ENCODE measurements at places on chromosomes 7 and 10.

DNA sequence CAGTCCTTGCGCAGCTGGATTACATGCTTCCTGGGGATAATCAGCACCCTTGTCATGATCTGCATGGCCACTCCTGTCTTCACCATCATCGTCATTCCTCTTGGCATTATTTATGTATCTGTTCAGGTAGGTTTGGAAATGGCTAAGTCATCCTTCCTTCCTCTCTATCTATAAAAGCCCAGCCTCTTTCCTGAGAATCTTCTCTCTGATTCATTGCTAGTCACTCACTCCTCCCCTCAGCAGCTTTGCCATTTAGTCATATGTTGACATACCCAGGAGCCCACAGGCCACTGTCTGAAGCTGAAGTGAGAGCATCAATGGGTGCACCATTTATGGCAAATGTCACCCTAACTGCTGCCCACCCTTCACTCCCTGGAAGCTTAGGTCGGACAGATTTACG lies 52.0 kb downstream of the ABCC2 start:
- no peak for DNase-seq

GRCh38 chr7:138816650-138817049 lies 18.7 kb upstream of the ATP6V0A4 start:
- DNase-seq = no peak

- no peak for DNase-seq
Measured at GRCh38 chr10:6002809-6003510, 25.6 kb upstream of the IL15RA start.

DNA sequence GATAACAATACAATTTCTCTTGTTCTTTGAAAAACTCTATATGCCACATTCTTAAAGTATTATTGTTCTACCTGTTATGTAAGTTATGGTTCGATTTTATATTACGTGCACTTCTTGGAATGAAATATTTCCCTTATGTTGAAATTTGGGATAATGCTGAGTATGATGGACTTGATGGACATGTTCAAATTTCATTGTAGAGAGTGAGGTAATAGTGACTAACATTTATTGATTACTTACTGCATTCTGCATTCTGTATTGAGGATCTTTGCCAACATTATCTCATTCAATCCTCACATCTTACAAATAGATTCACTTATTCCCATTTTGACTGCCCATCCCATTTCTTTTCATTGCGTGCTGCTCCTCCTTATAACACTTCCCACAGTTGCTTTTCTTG lies 119.7 kb upstream of the GLCCI1 start:
- DNase-seq = no peak

- DNase-seq = no peak
Measured at GRCh38 chr7:144037414-144038035, 11.2 kb upstream of the OR2A5 start.

- no peak for DNase-seq
Measured at GRCh38 chr10:71842422-71842821, 8.6 kb downstream of the PSAP start.

DNA sequence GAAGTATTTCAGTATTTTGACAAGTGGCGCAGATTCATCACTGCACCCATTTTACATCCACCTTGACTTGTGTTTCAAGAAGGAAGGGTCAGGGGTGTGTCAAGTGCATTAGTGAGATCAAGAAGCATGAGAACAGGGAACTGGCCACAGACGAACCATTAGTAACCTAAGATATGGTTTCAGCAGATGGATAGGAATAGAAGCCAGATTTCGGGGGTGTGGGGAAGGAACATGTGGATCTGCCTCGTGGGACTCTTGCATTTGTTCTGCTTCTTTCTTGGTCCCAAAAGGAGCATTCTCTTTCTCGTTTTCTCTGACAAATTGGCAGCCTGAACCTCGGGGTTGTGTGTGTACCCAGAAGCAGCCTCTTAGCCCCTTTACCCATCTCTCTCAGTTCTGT lies 9.6 kb downstream of the DENND2A start:
- no peak for DNase-seq

All from SHP77 treated with DMSO at 0.1 percent for 48 hours (cell line).